A673 (cell line): ENCODE measurements at places on chromosomes 11 and 22.

DNA sequence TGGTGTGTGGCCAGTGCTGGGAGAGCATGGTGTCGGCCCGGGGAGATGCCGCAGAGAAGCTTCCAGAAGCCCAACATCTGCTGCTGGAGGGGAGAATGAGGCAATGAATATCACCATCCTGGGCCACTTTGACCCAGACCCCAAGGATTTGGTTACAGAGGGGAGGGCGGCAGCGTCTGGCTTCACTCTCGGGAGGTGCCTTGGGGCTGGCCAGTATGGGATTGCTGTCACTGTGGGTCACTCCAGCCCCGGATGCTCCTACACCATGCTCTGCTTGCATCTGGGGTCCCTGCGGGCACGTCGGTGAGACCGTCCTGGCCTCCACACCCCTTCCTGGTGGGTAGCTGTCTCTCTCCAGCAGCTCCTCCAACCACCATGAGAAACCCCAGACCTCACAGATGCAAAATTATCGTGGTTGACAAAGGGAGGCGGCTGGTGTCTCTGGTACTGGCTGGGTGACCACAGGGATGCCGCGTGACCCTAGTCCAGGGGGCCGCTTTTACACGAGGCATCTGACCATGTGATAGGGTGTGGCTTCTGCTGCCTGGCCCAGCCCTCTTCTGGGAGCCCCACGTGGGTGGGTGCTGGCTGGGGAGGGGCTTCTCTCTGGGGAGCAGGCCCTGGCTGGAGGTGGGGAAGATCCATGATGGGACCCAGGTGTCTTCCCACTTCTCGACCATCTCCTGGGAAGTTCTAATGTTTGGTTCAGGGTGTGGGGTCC is 5.7 kb downstream of the KCNQ1 start:
- no peak for DNase-seq

DNA sequence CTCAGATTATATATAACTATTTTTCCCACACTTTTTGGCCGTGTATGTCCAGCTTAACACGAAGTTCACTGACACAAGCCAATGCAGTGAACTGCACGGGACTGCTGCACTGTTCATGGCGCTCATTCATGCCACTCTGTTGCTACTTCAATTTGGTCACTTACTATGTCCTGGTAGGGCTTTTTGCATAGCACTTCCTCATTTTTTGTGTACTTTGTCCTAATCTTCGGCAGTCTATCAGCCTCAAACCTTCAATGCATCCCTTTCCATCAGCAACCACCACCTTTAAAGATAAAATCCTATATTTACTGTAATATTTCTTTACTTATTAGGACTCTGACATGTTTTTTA is 18.7 kb upstream of the ARHGAP32 start:
- no peak for DNase-seq

- peak; percentile 92 for DNase-seq
Observed at GRCh38 chr11:75313513-75314272, 37.8 kb downstream of the ARRB1 start.

- peak; percentile 98 for DNase-seq
Observed at GRCh38 chr11:66371627-66372415, at the start of gene SLC29A2. Gene SLC29A2, minus strand, starts transcription at chr11:66371760. Its CDS starts 169 bp downstream, at chr11:66371591.

- no peak for DNase-seq
Observed at GRCh38 chr22:47604563-47604962, 842.1 kb downstream of the TBC1D22A start.

DNA sequence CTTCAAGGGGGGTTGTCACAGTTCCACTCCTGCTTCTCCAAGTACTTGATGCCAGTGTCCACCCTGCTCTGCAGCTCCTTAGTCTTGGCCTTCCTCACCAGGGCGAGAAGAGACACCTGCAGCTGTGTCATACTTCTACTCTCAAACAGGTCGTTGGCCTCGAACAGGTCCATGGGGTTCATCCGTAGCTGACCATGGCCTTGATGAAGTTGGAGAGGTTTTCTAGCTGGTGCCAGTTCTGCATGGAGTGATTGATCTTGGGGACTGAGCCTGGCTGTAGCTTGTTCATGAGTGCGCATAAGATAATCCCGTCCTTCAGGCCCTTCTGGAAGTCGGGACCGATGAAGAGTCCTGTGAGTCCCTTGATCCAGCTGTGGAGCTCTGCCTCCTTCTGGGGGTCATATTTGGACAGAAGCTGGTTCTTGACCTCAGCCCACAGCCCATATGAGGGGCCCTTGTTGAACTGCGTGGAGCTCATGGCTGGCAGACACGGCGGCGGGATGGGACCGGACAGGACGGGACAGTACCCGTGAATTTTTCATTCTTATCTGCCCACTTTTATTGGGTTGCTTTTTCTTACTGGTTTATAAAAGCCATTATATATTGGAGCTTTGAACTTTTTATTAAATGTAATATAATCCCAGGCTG is 33.4 kb upstream of the HORMAD2 start:
- DNase-seq: no peak

- DNase-seq: no peak
Observed at GRCh38 chr11:35539781-35540281, 14.4 kb upstream of the PAMR1 start.

GRCh38 chr11:133947321-133947756 is 9.4 kb downstream of the IGSF9B start:
- DNase-seq: peak; percentile 68

DNA sequence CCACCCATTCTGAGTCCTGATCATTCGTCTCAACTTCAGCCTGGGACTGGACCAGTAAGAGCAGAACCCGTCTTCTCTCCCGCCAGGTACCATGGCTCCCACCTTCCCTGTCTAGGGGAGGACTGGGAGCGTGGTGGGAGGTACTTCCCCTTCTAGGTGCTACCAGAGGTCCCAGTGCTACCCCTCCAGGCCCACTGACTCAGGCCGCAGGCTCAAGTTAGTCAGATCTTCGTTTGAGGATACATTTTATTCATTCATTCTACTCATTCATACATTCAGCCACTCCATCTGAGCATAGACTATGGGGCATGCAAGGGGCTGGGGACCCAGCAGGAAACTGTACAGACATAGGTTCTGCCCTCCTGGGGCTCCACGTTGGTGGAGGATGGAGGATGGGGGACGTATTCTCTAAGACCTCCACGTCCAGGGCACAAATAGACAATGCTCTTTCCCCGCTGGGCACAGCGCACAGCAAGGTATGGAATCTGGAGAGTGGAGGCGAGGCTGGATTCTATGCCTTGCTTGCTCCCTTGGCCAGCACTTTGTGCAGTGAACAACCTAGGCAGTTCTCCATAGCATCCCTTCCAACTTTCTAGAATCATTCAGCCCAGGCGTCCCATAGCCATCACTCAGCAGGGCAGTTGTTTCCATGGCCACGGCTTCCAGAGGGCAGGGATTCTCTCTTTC is 1.0 kb upstream of the RAB3IL1 start:
- no peak for DNase-seq

DNA sequence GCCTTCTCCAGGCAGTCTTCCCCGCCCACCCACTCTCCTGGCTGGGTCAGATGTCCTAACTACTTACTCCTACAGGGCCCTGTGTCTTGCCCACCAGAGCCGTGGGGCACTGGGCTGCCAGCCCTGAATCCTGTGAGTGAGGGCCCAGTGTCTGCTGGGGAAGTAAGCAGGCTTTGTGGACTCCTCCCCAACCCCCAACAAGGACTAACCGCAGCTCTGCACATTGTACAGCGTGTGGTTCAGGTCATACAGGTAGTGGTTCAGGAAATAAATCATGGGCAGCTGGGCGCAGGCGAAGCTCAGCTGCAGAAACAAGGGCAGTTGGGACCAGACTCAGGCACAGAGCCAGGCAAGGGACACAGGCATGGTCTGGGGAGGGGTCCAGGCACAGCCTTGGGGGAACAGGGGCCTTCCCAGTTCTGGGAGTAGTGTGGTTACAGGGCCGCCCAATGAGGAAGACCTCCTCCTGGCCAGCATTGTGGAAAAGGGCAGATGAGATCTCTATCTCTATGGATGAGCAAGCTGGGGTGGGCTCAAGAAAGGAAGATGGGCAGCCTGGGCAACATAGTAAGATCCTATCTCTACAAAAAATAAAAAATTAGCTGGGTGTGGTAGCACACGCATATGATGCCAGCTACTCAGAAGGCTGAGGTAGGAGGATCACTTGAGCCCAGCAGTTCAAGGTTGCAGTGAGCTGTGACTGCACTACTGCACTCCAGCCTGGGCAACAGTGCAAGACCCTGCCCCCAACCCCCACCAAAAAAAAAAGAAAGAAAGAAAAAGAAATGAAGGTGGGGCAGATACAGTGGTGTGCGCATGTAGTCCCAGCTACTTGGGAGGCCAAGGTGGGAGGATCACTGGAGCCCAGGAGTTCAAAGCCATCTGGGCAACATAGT is 5.5 kb downstream of the UNC93B1 start:
- no peak for DNase-seq

DNA sequence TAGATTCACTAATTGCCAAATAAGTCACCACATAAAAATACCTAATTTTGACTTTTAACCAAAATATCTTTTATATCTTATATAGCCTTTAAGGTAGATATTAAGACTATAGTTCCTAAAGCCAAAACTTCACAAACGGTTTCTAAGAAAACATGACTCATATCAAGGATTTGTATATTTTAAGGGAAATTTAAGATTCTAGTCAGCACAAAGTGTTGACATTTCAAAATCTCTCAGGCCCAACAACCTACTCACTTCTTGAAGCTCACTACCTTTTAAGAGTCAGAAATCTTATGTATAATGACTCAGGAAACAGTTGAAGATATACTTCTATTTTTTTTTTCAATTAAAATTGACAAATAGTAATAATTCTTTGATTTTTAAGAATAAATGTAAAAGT is 221.9 kb downstream of the SBF2 start:
- DNase-seq: no peak

GRCh38 chr22:48359613-48359965 is 1468.1 kb downstream of the BRD1 start:
- DNase-seq: no peak

GRCh38 chr11:81644239-81644840 is 1089.3 kb downstream of the FAM181B start:
- DNase-seq: peak; percentile 90

DNA sequence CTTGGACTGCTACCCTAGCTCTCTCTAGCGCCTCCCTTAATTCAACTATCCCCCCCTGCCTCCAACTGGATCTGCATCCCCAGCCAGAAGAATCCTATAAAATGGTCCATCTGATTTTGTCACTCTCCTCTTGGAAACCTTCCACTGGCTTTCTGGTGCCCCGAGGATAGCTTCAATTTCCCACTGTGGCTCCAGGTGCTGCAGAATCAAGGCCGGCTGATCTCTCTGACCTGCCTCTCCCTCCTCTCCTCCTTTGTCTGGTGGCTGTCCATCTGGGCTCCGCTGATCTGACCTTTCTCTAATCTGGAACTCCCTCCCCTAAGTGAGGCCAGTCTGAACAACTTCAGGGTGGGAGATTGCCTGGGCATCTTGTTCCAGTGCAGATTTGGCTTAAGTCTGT is 6.1 kb upstream of the GRK3 start:
- DNase-seq: no peak

GRCh38 chr22:42879371-42880021 is 22.4 kb upstream of the ARFGAP3 start:
- DNase-seq: no peak

- DNase-seq: no peak
Observed at GRCh38 chr11:71946144-71946571, 17.3 kb downstream of the RNF121 start.

DNA sequence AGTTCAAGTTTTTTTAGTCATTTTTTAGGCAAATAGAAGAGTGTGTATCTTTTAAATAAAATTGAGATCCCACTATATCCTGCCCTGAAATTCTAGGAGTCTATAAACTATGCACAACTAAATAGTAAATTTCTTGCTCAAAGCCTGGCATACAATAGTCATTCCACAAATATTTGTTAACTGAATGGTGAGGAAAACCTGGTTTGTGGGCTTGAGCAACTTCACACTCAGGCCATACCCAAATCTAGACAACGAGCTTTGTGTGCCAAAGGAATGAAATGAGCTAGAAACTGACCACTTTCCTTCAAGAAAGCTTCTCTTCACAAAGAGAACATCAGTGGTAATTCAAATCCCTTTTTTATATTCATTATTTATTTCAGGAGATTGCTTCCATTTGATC is 39.6 kb upstream of the AMOTL1 start:
- no peak for DNase-seq

DNA sequence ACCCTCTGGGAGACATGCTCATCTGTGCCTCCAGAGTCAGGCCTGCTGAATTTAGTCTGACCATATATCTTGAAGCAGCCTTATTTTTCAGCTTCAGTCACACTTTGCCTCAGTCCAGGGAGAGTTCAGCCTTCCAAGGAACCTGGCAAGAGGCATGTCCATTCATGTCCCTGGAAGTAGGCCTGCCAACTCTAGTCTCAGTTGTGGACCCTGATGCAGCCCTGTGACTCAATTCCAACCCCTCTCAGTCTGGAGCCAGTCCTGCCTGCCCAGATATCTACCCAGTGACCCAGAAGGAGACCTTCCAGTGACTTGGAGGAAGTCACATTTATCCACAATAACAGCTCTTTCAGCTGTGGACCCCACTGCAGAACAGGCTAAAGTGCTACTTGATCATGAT is 566.6 kb downstream of the TMEM135 start:
- DNase-seq: no peak

DNA sequence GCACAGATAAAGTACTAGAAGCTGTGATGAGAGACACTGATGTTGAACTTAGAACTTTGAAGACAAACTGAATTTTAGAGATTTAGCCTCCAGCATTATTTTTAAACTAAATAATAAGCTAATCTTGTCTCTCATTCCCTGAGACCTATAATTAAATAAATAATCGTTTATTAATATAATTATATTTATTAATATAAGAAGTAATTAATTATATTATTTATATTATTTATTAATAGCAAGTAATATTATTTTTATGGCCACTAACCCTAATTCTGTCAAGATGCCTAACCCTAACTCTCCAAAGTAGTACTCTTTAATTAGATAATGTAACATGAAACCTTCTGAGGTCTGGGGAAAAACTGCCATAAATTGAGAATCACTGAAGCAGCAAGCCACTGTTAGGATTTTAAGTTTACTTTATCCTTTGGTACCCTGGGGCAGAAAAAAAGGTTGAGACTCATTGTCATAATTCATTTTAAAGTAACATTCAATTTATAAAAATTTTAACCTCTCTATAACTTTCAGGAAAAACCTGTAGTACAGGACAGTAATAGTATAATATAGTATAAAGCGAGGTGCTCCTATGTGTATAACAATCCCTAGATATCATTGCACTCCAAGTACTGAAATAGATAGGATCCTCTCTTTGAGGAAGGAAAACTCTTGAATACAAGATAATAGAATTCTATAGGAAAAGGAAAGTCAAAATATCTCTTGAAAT is 85.4 kb downstream of the TTC28 start:
- DNase-seq: peak; percentile 40
